Lung (tissue), 17 donors: ENCODE measurements at places on chromosomes 2 and 18. TPM values are rescaled to one million over a fixed set of nuclear protein-coding genes. Genes with fewer than 3 reads are reported as not detected.

GRCh38 chr2:112731479-112731878 is 10.7 kb downstream of the NT5DC4 start:
- DNase-seq = no peak
- H3K4me1 ChIP-seq = peaks cover 5% of the 10 kb centered on the region
- no peak overlapping the region for H3K4me3 ChIP-seq
- H3K36me3 ChIP-seq = no peaks in the 10 kb centered on the region
- H3K27me3 ChIP-seq = no peaks in the 10 kb centered on the region
- no peak overlapping the region for H3K27ac ChIP-seq

DNA sequence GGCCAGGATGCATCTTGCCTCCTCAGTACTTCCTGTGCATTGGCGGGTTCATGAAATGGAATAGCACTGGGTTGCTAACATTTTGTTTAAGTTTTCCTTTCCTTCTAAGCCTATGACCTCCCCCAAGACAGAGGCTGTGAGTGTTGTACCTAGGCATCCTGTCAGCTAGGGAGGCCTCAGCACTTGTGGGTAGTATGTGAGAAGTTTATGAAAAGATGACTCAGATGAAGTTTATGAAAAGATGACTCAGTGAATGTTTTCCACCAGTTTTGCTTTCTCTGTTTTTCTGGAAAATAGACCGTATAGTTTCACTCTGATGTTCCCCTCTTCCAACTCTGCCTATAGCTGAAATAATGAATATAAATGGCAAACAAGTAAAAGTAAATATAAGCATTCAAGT is 412.9 kb downstream of the TMEM182 start:
- no peak for DNase-seq
- H3K4me3 ChIP-seq = no peak overlapping the region
- H3K27me3 ChIP-seq = no peaks in the 10 kb centered on the region
- H3K27ac ChIP-seq = no peak overlapping the region
- H3K36me3 ChIP-seq = no peaks in the 10 kb centered on the region

- H3K36me3 ChIP-seq = no peaks in the 10 kb centered on the region
- H3K27ac ChIP-seq = no peak overlapping the region
- H3K27me3 ChIP-seq = no peaks in the 10 kb centered on the region
- no peaks in the 10 kb centered on the region for H3K4me1 ChIP-seq
- H3K4me3 ChIP-seq = no peak overlapping the region
Observed at GRCh38 chr2:187435756-187436155, 12.3 kb downstream of the CALCRL start.

CEP76 gene
- total RNA-seq = 4.4 TPM

DNA sequence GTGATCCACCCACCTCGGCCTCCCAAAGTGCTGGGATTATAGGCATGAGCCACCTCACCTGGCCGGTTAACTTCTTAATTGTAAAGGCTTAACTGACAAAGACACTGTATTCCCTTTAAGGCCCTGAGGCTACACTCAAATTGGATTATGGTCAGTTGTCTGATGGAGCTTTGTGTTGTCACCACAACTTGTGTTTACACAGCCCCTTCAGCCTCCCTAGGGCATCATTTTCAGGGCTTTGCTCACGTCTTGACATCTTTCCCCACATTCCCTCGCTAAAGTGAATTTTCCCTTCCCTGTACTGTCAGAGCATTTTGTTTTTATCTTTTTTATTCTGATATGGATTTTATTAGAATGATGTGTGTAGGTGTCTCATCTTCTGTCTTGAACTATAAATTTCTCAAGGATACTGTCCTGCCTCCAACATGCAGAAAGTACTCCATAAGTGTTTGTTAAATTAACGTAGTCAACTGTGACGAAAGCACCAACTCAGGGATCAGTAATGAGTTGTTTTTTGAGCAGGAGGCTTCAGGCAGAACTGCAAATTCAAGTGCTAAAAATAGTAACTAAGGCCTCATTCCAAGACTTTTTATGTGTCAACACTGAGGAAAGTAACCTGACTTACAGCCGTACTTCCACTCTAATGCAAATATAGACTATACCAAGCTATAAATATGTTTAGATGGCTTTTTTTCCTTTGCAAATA is 77.1 kb upstream of the NARS1 start:
- H3K4me1 ChIP-seq = no peaks in the 10 kb centered on the region
- DNase-seq = peak; percentile 41
- H3K36me3 ChIP-seq = peaks cover 13% of the 10 kb centered on the region
- H3K27ac ChIP-seq = peak overlapping the region; percentile 51
- H3K27me3 ChIP-seq = no peaks in the 10 kb centered on the region
- H3K4me3 ChIP-seq = no peak overlapping the region

ATOH8 gene
- 38.6 TPM for total RNA-seq

DNA sequence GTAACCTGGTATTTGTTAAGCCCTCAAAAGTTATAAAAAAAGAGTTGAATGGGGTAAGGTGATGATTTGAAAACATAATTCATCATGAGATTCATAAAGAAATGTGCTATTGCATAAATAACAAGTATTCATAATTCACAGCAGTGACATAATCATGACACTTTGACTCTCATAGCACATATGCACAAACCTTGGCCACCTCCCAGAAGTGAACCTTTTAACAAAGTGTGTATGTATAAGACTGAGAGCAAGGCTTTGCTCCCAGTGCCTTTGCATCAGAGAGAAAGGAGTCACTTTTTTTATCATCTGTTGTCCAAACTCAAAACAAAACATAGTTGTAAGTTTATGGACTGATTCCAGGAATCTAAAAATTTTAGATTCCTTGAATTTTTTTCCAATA is 15.0 kb upstream of the HTR2B start:
- H3K27me3 ChIP-seq = no peaks in the 10 kb centered on the region
- H3K4me1 ChIP-seq = no peaks in the 10 kb centered on the region
- H3K36me3 ChIP-seq = peaks cover 5% of the 10 kb centered on the region
- no peak overlapping the region for H3K4me3 ChIP-seq
- H3K27ac ChIP-seq = no peak overlapping the region
- DNase-seq = no peak

AQP4 gene
- total RNA-seq = 490 TPM

- no peaks in the 10 kb centered on the region for H3K36me3 ChIP-seq
- H3K4me3 ChIP-seq = no peak overlapping the region
- no peak for DNase-seq
Observed at GRCh38 chr2:163198972-163199371, 360.4 kb upstream of the KCNH7 start.

METAP1D gene
- 17.8 TPM for total RNA-seq
